ENCODE measurements at places on chromosomes 12 and 14. TPM values are rescaled to one million over a fixed set of nuclear protein-coding genes. Genes with fewer than 3 reads are reported as not detected.

Gene MAP1LC3B2
- 1.4 TPM for total RNA-seq

GRCh38 chr14:92316176-92316575, 6.8 kb upstream of the SLC24A4 start:
- DNase-seq, result no peak

DNA sequence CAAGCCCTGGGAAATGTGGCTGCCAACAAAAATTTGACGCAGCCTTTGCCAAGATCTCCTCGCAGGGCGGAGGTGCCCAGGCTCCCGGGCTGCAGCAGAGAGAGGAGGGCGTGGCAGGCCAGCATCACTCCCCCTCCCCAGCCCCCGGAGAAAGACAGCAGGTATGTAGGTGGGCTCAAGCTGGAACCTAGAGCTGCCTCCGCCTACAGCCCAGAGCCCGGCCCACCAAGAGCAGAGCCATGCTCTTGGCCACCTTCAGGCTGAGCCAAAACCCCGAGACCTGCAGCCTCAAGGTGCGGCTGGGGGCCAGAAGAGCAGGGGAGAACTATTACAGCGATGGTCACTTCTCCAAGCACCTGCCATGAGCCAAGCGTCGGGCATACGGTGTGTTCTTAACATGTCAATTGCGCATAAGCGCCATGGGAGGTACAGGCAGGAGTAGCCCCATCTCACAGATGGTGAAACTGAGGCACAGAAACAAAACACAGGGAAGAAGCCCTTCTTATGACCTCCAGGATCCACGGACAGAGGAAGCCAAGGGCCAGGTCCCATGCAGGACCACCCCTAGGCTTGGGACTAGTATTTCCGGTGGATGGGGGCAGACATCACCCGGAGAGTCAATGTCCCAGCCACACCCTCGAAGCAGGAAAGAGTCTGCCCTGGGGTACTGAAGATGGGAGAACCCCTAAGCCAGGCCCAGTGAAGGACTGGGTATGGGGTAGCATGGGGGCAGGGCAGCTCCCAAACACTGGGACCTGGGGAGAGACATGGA, 109.0 kb downstream of the NCOR2 start:
- DNase-seq, result no peak

DNA sequence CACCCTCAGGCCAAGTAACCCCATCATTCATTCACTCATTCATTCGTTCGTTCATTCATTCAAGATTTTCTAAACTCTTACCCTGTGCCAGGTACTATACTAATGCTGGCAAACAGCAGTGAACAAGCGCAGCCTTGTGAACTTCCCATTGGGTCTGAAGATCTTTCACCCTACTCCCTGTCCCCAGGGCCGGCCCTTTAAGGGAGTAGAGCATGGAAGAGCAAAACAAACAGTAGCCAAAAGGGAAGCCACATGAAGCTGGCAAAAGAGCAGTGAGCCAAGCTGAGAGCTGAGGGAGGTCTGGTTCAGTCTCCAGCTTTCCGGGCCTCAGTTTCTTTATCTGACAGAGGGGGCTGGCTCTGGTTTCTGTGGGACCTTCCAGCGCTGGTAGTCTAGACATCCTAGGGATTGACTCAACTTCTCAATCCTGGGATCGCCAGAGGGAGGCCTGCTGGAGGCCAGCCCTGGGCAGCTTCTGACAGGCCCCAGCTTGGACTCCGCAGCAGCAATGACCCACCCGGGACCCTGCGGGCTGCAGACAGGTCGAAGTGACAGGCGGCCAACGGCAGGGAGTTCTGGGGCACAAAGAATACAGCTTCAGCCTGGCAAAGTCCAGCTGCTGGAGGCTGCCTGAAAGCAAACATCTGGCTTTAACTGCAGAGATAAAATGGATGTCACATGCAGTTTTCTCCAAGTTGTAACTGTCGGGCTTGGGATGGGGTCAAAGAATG, 27.1 kb downstream of the ACTN1 start:
- no peak for DNase-seq

Gene EFCAB11
- 45.7 TPM for total RNA-seq

DNA sequence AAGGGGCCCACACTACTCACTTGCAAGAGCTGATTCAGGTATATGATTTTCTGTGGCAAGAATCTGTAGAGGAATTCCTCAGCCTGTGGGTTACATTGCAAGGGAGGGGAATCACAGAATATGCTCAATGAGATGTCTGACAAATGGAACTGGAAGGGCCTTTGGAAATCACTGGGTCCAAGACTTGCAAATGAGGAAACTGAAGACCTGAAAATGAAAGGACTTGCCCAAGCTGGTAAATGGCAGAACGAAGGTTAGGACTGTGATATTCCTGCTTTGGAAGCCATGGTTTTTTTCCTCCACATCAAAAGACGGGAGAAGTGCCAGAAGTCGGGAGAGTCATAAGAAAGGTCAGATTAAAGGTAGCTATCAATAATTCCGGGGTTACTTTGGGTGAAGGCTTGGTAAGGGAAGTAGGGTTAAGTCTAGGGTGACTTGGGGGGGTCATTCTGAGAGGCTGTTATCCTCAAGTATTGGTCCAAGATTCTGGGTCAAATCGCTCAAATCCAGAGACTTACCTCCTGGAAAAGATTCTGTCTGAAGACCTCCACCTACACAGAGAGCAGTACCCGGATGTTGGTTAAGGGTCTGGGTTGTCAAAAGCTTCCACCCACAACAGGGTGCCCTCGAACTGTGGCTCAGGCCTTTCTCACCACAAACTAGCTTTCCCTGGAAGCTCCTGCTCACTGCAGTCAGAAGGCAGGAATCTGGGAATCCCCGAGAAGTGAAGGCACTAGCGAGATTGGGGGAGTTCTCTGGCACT, 539 bp downstream of the PSME2 start:
- DNase-seq, result no peak

All from endodermal cell (in vitro differentiated cells).